Fibroblast of skin of left quadriceps (primary cell): ENCODE measurements at places on chromosomes 3 and 15.

DNA sequence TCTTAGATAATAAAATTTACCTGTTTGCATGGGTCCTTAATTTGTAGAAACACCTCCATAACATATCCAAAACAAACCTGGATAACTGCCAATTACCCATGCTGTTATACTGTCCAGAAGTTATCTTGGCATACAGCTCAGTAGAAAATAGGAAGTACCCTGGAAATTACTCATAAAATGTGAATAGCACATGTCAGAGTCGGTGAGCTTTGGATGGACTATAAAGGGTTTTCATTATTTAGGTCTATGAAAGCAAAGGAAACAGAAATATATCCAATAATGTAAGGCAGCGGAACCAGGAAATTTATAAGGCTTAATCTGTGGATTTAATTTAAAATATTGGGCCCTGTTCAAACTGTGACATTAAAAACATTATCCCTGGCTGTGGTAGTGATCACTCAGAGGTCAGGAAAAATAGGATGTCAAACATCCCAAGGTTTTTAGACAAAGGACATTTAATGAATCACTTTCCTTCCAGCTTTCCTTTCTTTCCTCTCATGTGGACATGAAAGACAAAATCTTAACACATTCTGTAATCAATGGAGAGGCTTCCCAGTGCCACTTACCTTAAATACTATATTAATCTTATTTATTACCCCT is 459.0 kb upstream of the DPH6 start:
- no peak for DNase-seq

DNA sequence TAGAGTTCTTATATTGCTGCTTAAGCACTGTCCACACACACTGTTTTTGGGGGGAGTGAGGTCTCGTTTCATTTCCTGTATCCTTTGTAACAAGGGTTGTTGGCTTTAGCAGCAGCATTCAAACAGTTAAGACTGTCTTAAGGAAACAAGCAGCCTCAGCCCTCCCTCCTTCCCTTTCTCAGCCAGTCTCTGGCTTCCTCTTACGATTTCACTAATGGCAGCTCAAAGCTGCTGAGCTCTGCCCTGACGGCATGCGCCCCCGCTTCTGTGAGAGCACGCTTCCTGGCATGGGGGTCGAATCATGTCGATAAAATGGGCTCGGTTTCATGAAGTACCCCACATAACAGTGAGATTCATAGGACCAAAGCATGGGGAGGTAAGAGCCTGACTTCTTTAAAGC is 105.0 kb downstream of the KLHL25 start:
- DNase-seq = no peak

DNA sequence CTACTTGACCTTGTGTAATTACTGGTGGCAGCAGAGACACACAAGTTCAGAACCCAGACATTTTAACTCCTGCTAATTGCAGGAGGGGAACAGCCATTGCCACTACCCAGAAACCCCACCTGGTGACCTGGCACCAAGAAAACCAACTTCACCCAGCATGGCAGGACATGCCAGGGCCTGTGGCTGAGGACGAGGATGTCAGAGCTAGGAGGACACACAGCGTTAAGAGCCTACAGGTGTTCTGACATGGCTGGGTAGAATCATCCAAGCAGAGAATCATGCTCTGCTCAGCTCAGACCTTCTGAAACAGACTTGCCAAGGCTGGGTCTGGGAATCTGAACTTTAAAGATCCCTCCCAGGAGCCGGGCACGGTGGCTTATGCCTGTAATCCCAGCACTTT is 11.7 kb upstream of the SPATA12 start:
- no peak for DNase-seq

DNA sequence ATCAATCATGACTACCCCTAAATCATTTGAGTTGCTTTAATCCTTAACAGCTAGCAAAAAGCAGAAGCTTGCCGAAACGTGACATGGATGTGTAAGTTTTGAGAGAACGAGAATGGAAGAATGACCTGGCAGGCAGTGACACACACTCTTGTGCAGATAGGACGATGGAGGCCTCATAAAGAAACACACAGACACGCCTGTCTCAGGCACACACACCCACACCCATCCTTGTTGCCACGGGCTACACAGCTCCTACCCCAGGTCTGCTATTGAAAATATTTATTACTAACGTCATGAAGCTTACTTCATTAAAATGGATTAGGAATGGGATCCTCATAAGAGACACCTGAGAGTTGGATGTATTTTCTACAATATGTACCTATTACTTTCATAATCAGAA is 8.5 kb downstream of the MYO5C start:
- no peak for DNase-seq

GRCh38 chr15:101052681-101053121 is 133.5 kb downstream of the LRRK1 start:
- no peak for DNase-seq

GRCh38 chr3:65291448-65292125 is 603.8 kb upstream of the ADAMTS9 start:
- DNase-seq = no peak

GRCh38 chr15:76398317-76399104 is 61.9 kb downstream of the ISL2 start:
- DNase-seq = no peak

GRCh38 chr15:60740787-60741354 is 261.9 kb upstream of the ICE2 start:
- no peak for DNase-seq

DNA sequence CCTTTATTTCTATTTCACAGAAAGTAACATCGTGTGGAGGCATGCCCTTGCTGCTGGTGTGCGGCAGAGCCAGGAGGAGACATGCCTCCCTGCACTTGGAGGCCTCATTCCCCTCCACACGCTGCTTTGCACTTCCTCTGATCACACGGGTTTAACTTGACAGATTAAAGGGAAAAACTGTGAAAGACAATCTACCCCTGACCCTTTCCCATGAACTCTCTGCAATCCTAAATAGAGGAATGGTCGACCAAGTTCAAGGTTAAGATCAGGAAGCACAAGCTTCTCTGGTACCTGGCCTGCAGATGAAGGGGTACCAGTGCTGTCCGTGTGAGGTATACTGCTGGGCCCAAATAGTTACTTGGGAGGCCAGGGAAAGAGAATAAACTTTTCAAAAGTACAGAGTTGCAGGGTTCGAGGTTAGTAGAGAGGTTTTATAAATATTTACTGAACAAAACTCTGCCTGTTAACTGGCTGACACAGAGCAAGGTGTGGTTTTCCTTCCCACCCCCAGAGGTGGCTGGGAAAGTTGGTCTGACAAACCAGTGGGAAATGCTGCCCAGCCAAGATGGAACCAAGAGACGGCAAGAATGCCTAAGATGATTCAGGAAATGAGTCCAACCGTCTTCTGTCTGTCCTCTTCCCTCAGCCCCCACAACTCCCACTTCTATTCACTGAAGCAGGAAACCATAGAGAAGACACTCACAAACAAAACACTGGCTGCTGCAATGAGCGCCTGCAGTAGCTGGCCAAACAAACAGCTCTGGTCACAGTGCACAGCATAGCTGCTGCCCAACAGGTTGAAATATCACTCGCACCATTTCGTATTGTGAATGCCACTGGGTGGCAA is 79.6 kb downstream of the IGF2BP2 start:
- peak; percentile 42 for DNase-seq

GRCh38 chr3:143234526-143234925 is 115.0 kb downstream of the CHST2 start:
- no peak for DNase-seq

- DNase-seq = no peak
These were observed 96.5 kb downstream of the FSIP1 start for GRCh38 chr15:39685999-39686613.

DNA sequence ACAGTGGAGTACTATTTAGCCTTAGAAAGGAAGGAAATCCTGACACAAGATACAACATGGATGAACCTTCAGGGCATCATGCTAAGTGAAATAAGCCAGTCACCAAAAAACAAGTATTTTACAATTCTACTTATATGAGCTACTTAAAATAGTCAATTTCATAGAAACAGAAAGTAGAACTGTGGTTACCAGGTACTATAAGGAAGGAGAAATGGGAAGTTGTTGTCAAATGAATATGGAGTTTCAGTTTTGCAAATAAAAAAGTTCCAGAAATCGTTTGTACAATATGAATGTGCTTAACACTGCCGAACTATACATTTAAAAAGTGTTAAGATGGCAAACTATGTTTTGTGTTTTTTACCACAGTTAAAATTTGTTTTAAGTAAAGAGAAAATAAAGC is 26.8 kb downstream of the TRANK1 start:
- DNase-seq = no peak

DNA sequence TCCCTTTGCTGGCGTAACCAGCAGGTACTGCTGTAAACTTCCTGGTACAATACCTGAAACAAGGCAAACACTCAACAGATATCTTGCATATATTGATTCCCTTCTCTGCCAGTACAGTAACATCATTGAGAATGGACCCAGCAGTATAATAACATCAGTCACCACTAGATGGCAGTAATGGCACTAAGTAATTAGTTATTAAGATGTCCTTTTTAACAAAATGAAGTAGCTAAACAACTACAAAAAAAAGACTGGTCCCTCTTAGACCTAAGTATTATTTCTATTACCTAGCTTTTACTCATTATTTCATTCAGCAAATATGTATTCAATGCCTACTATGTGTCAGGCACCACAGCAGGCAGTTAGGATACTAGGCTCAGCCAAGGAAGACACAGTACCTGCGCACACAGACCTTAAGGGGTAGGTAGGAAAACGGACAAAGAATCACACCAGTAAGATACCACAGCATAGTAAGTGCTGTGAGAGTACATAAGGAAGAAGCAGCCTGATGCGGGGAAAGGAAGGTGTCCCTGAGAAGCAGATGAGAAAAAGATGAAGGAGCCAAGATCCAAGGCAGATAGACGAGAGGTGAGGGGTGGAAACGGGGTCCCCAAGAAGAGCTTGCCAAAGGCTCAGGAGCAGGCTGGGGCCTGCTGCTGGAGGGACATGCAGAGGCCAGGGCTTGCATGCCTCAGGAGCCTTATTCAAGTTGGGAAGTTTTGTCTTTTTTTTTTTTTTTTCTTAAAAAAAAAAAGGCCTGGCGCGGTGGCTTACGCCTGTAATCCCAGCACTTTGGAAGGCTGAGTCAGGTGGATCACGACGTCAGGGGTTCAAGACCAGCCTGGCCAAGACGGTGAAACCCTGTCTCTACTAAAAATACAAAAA is 102.7 kb upstream of the CHD2 start:
- peak; percentile 63 for DNase-seq

DNA sequence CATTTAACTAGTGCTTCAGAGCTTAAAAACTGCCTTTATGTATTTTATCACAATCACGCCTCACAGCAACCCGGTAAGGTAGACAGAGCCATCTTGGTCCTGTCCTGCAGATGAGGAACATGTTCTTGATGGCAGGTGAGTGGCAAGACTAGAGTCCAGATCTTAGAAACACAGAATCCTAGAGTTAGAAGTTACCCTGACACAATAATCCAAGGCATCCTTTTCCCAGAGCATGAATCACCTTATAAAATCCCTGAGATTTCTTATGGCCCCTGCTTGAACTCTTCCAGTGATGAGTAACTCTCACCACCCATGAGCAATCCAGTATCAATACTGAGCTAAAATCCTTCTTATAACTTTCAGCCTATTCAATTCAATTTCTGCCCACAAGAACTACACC is 16.9 kb downstream of the POPDC2 start:
- DNase-seq = peak; percentile 58

GRCh38 chr15:69609176-69609575 is 156.6 kb downstream of the RPLP1 start:
- no peak for DNase-seq

- no peak for DNase-seq
These were observed 11.4 kb upstream of the ATP2B2 start for GRCh38 chr3:10516544-10517452.

GRCh38 chr3:193149998-193150397 is 91.0 kb upstream of the PLAAT1 start:
- no peak for DNase-seq

DNA sequence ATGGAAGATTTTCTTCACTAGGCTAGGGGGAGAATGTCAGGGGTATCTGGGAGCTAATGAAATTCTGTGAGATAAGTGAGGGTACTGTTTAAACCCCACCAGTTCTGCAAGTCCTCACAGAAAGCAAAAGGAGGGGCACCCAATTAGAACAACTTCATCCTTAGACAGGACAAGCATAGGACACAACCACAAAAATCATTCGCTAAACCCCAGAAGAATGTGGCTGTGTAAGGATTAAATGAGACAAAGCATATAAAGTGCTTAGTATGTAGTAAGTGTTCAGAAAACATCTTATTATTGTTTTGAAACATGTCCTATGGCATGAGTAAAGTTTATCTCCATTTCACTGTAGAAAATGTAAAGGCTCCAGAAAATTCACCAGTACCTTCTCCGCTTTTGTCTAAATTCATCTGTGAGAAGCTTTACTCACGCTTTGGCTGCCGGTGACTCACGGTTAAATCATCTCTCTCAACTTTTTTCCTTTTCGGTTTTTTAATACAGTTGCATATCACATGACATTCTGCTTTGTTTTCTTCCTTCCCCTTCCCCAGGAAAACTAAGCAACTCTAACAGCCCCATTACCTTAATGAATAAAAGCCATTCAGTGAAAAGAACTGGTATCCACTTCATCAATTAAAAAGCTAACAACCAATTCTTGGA is 1.7 kb downstream of the CLRN1 start:
- DNase-seq = peak; percentile 42

- no peak for DNase-seq
These were observed 10.8 kb downstream of the WDR5B start for GRCh38 chr3:122405015-122405414.

GRCh38 chr3:18988614-18989229 is 159.6 kb upstream of the KCNH8 start:
- DNase-seq = no peak

DNA sequence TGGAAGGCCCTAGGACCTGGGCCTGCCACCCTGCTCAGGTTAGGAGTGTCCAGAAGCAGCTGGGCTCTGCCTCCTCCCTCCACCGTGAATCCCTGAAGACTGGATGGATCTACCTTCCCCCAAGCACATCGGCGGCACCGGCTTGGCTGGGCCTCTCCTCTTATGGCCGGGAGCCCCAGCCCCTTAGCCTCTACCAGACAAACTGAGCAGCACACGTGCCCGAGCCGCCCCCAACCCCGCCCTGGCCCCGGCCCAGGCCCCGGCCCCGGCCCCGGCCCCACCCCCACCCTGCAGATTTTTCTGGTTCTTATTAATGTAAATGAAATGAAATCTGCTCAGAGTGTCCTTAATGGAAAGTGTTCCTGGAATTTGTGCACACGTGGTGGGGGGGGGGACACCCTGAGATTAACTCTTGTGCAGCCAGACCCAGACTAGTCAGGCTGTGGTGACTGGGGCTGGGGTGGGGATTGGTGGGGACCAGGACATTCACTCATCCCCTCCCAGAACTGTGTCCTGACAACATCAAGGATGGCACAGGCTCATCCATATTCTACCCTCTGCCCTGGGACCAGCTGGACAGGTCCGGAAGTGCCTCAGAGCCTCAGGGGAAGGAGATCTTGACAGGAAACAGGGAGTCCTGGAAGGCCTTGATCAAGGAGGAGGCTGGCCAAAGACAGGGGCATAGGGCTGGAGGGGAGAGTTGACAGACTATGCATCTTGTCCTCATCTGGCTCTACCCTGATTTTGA is 30.9 kb upstream of the SEMA3F start:
- no peak for DNase-seq

GRCh38 chr15:39363761-39364586 is 216.9 kb upstream of the THBS1 start:
- DNase-seq = no peak
